OCI-M1 (cell line): ENCODE measurements at places on chromosomes 1 and 21.

GRCh38 chr1:156705321-156705917 lies at the start of gene CRABP2:
TSS of gene CRABP2 (minus strand) at chr1:156705583. CDS start at chr1:156705446, 137 bp downstream.
- peak; percentile 61 for DNase-seq

- no peak for DNase-seq
These were observed 42.5 kb downstream of the LRRC8D start for GRCh38 chr1:89863165-89863830.

DNA sequence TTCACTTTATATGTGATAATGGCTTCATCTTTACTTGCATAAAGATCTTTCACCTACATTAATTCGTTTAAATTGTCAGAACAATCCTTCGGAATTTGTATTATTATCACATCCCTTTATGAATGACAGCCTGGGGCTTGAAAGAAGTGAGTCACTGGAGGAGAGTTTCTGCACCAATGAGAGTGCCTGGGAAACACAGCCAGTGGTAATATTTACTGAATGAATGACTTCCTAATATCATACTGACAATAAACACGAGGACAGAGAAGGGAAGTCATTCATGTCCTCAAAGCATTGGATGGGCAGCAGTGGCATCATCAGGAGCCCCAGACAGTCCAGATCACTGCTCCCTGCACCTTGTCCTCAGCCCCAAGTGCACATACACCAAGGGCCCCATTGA lies 40.7 kb upstream of the PDE4B start:
- DNase-seq, result no peak

- DNase-seq, result no peak
These were observed 52.2 kb upstream of the L1TD1 start for GRCh38 chr1:62142496-62142895.

GRCh38 chr1:160459687-160460086 lies 59.3 kb downstream of the VANGL2 start:
- DNase-seq, result no peak

DNA sequence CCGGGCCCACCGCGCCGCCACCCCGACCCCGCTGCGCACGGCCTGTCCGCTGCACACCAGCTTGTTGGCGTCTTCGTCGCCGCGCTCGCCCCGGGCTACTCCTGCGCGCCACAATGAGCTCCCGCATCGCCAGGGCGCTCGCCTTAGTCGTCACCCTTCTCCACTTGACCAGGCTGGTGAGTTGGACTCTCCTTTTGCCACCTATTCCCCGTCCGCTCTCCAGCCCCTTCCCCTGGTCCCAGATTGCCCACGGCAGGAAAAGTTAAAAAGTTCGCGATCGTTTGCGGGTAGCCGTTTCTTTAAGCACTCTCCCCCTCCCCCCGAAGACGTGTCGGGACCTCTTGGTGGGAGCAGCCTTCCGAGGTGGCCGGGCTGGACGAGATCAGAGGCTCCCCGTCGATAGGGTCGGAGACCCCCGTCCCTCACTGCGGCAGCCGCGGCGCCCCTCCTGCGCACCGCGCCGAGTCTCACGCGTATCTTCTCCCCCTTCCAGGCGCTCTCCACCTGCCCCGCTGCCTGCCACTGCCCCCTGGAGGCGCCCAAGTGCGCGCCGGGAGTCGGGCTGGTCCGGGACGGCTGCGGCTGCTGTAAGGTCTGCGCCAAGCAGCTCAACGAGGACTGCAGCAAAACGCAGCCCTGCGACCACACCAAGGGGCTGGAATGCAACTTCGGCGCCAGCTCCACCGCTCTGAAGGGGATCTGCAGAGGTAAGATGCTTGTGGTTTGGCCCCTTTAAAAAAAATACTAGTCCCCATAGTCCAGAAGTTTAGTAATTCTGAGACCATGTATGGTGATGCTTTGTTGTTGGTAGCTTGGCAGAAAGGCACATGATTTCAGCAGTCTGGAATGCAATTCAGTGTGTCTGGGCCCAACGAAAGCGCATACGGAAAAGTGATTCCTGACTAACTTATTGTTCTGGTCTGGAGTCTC lies 576 bp downstream of the CCN1 start:
- peak; percentile 56 for DNase-seq

DNA sequence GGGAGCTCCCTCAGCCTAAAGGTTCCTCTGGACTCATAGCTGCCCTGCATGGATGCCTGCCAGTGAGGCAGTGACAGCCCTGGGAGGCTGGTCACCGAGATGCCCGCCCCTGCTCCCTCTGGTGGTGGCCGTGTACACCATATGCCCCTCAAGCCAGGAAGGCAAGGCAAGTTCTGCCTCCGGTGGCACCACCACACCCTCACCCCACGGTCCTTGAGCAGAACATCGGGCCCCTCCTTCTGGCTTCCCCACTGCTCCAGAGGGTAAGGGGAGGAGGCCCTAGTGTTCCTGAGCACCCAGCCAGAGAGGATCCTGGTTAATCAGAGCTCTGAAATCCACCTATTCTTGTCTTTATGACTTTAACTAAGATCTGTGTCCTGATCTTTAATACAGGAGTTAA lies 1.5 kb upstream of the S100A14 start:
- peak; percentile 86 for DNase-seq

DNA sequence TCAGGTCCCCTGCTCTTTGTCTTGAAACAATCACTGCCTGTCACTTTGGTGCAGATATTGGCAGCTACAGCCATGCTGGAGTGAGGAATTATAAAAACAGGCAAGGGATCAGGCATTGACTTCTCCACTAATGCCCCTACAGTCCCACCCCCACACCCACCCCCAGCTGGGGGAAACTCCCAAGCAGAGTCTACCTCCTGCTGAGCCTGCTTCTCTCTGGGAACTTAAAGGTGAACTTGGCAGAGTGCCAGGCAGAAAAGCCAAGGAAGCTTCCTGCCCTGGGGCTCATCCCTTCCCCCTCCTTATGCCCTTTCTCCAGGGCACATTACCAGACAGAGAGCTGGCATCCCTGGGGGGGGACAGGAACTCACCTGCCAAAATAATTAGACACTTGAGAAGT lies 6.7 kb downstream of the NCMAP start:
- DNase-seq, result no peak

DNA sequence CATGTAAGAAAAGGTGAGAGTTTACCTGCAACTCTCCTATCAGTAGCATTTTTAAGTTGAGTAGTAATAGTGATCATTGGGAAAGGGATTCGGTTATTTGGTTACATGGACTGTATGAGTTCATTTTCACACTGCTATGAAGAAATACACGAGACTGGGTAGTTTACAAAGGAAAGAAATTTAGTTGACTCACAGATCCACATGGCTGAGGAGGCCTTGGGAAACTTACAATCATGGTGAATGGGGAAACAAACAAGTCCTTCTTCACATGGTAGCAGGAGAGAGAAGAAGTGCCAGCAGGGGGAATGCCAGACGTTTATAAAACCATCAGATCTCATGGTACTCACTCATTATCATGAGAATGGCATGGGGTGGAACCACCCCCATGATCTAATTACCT lies 59.3 kb upstream of the FBXO28 start:
- DNase-seq, result no peak

DNA sequence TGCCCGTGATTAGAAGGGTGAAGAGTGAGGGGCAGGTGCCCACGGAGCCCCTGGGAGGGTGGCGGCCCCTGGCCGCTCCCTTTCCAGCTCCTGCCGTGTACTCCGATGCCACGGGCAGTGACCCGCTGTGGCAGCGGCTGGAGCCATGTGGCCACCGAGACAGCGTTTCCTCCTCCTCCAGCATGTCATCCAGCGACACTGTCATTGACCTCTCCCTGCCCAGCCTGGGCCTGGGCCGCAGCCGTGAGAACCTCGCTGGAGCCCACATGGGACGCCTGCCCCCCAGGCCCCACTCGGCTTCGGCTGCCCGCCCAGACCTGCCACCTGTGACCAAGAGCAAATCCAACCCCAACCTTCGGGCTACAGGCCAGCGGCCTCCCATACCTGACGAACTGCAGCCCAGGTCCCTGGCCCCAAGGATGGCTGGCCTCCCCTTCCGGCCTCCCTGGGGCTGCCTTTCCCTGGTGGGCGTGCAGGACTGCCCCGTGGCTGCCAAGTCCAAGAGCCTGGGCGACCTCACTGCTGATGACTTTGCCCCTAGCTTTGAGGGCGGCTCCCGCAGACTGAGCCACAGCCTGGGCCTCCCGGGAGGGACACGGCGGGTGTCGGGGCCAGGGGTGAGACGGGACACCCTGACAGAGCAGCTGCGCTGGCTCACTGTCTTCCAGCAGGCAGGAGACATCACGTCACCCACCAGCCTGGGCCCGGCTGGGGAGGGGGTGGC lies 22.0 kb downstream of the PANK4 start:
- no peak for DNase-seq

DNA sequence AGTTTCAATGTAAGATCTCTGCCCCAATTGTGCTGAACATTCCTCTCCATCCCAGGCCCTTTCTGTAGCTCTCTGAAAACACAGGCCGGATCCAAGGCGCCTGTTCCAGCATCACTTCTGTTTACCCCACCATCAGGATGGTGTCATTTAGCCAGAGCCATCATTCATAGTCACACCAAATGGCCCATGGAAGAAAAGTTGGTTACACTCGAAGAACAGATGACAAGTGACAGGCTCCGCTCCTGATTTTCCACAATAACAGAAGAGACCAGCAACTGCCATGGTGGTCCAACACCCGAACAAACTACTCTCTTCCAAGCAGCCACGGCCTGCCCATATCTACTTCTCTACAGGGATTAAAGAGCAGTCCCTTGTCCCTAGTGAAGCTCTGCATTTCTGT lies 59.9 kb upstream of the PROX1 start:
- DNase-seq, result no peak
